Esophagus squamous epithelium (tissue), 5 donors: ENCODE measurements at places on chromosomes 7 and 10.

DNA sequence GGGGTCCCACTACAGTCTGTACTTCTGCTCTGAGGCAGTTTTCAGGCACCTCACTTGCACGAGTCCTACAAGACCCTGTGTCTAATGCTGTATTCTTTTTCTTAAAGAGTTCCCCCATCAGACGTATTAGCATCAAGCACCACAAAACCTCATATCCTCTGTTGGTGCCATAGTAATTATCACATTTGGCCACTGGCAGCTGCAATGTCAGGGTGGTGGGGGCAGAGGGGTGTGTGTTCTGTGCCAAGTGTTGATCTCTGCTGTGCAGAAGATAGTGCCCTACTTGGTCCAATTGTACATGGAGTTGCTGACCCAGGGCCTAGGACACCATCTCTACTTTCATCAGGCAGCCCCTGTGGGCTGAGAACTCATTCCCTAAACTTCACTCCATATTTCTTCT is 20.0 kb upstream of the JAZF1 start:
- DNase-seq = no peak

- DNase-seq = no peak
These were observed 15.4 kb upstream of the FKBP9 start for GRCh38 chr7:32941681-32942414.

GRCh38 chr7:76514926-76515771 is 4.8 kb downstream of the UPK3B start:
- no peak for DNase-seq

DNA sequence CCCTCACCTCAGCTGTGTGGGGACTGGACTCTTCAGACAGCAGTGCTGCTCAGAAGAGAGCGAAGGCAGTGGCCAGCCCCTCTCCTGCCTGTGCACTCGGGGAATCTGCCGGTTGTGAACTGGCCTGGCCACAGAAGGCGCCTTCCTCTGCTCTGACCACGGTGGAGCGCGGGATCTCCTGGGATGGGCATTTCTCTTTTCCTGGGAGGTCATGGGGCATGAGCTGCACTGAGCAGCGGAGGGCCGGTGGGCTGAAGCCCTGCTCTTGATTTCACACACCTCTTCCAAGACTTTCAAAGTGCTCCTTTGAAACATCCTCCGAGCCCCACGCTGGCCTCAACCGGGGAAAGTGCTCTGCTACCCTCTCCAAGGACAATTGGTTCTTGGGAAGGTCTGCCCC is 125.6 kb upstream of the FAM20C start:
- DNase-seq = no peak
